Stimulated activated CD8-positive, alpha-beta memory T cell treated with anti-CD3 and anti-CD28 coated beads, Interleukin-7, amount 100 ng/mL, for 48 hours (primary cell): ENCODE measurements at places on chromosomes 11 and 22.

DNA sequence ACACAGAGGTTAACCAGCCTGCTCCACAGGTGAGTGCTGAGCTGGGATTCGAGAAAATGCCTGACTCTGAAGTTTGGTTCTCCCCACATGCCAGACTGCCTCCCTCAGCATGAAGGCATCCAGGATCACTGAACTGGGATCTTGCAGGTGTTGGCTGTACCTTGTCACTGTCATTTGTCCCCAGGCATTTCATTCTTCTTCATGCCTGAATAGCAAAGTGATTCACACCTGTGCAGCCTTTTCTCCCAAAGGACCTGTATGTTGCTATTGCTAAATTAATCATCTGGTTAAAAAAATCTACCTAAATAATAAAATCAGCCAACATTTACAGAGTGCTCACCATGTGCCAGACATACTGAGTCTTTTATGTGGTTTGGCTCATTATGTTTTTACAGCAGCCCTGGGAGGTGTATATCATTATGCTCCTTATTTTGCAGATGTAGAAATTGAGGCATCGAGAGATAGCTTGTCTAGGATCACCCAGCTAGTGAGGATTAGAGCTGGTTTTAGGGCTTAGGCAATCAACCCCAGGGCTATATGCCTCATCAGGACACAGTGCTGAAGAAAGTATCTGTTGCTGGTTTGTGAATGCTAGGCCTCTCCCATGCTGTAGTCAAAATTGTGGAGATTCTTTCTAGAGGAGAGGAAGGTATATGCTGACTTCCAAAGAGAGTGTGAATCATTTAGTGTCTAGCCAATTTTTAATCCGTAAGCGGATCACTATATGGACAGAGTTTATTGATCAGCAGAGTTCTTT lies 204.4 kb downstream of the HIPK3 start:
- DNase-seq = no peak

GRCh38 chr11:56849852-56850251 lies 101.4 kb upstream of the OR9G4 start:
- no peak for DNase-seq

DNA sequence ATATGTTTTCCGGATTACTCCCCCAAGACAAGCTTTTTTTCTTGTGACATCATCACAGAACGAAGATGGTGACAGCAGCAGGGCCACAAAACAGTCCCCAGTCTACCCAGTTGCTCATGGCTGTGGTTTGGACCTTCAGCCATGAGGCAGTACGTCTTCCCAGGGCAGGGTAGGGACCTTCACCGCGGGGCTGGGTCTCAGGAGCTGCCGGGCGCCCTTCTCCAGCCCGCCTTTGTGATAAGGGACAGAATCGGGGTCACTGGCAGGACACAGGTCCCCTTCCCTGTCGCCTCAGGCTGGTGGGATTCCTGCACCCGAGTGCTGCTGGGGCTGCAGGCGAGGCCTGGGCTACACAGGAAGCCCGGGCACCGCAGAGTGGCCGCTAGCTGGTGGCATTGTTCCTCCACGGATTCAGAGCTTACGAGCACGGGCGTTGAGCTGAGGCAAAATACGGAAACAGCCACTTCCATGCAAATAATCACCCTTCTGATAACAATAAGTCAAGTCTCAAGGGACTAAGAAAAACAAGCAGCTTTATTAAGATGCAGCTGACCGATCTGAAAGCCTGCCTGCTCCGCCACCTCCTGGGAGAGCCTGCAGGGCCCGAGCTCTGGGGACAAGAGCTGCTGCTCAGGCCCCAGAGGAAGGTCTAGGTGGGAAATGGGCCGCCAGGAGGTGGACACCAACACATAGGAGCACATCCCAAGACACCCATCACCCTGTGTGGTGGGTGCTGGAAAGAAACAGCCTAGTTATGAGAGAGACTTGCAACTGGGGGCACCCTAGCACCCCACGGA lies 12.3 kb downstream of the TBX1 start:
- DNase-seq = no peak

- no peak for DNase-seq
Measured at GRCh38 chr11:128146926-128147605, 440.3 kb downstream of the ETS1 start.

DNA sequence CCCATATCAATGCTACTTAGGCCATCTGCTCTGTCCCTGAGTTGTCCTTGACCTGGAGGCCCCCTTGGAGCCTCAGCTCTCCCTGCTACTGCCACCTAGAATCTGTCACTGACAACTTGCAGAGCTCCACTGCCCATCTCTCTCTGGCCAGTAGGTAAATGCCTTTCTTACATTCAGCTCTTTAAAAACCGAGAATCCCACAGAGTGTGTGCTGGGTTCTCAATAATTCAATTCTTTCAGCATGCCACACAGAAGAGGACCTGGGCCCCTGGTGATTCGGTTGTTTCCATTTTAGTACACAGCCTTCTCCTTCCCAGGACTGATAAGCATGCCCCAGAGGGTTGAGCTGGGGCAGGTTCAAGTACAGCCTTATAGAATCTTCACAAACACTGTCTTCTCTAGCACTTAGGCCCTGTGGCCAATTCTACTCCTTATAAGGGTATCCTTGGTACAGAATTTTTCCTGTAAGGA lies 22.0 kb upstream of the IPO7 start:
- DNase-seq = peak; percentile 15

DNA sequence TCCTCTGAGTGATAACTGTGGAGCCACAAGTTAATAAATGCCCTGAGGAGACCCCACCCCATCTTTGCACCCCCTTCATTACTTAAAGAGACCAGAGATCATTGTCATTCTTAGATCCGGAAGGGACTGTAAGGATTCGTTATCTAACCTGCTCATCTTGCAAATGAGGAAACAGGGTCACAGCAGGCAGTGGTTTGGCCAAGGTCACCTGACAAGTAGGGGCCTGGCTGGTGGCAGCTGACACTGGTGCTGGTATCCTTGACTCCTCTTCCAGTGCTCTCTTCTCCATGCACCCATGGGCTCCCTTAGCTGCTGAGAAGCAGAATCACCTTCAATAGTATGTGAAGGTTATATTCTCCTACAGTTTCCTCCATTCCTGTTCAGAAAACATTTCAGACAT lies 151.6 kb downstream of the GRIK4 start:
- no peak for DNase-seq

DNA sequence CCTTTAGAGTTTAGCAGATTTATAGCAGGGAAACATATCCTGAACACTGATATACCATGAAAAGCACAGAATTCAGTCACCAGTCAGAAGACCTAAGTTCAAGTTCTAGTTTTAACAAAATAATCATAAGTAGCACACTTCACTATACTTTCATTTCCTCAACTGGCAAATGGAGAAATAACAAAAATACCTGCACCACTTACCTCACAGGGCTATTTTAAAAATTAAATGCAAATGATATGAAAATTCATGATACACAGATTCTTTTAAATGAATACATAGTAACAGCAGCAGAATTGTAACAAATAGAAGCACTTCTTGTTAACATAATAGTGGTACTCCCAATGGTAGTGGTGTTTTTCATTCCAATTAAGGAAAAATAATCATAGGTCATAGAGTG lies 139.0 kb downstream of the FCHSD2 start:
- DNase-seq = no peak

- DNase-seq = no peak
Measured at GRCh38 chr11:8839306-8839956, 71.6 kb upstream of the AKIP1 start.

DNA sequence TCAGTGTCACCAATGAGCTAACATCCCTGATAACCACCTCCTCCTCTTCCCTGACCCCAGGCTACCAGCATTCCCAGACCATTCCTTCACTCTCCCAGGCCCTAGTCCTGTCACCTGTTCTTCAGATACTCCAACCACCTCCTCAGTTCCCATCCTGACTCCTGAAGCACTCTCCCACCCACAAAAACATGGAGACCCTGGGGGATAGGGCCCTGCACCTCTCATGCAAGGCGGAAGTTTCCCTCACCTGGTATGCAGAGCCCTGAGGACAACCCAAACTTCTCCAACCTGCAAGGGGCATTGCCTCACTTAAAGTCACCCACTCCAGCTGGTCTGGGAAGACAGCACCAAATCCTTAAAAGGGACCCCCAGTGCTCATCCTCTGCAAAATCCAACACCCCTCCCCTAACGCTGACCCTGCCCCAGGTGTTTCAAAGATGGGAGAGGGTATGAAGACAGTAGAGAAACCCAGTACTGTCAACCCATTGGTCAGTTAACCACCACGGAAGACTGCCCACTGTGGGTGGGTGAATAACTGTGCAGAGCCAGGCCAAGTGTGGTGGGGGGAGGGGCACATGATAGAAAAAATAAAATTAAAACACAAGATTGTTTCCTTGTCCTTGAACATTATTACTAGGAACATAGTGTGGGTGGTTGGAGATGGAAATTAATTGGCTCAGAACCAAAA lies 1.4 kb downstream of the TNKS1BP1 start:
- DNase-seq = no peak

DNA sequence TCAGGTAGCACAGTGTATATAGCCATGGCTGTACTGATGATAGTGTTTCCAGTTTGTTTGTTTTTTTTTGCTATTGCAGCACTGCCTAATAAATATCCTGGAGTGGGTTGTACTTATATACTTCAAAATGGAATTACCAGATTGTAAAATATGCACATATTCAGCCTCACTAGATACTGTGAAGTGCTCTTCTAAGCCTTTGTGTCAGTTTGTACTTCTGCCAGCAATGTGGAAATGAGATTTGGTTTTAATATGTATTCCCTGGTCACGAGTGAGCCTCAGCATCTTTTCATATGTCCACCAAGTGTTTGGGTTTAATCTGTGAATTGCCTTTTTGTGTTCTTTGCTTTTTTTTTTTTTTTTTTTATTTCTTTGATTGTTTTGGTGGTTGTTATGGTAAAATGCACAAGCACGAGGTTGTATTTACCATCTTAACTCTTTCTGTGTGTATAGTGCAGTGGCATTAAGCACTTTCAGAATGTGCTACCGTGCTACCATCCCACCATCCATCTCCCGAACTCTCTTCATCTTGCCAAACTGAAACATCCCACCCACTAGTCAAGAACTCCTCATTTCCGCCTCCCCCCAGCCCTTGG lies 34.9 kb downstream of the ST3GAL4 start:
- DNase-seq = no peak

- no peak for DNase-seq
Measured at GRCh38 chr11:109728056-109728455, 306.1 kb downstream of the C11orf87 start.

GRCh38 chr11:37770145-37770544 lies 1172.1 kb upstream of the RAG2 start:
- no peak for DNase-seq

DNA sequence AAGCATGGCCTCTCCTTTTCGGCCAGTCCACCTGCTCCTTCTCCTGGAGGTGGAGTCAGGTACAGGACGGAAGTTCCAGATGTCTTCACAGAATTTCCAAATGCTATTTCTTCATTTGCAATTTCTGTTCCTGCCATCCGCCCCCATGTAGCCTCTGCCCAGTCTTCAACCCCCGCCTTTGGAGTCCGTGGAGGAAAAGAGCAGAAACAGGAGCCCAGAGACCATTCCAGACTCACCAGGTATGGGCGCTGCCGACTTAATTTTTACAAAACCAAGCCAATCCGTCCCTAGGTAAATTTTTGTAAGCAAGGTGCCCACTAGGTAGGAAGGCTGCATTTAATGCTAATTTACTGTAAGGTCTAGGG lies 28.9 kb downstream of the RELT start:
- no peak for DNase-seq

DNA sequence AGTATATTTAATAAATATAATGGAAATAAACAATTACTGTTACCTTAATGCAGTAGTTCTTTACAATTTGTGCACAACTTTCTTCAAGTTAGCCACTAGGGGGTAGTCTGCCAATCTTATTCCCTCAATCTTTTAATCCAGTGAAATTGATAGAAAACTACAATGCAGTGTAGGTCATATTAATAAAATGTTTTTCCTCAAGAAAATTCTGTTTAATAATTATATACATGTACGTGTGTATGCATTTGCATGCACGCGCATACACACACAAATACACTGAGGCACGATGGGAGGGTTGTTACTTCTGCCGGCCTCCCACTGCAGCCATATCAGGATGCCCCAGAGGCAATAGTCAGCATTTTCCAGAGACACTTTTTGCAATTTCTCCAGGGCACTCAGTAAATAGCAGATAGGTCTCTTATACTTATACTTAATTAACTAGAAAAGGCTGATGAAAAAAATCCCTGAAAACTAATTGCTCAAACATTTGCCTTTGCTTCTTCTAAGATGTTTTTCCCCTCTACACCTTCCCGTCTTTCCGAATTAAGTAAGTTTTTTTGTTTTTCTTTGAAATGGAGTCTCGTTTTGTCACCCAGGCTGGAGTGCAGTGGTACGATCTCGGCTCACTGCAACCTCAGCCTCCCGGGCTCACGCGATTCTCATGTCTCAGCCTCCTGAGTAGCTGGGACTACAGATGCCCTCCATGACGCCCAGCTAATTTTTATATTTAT lies 3.1 kb downstream of the GAB2 start:
- no peak for DNase-seq

DNA sequence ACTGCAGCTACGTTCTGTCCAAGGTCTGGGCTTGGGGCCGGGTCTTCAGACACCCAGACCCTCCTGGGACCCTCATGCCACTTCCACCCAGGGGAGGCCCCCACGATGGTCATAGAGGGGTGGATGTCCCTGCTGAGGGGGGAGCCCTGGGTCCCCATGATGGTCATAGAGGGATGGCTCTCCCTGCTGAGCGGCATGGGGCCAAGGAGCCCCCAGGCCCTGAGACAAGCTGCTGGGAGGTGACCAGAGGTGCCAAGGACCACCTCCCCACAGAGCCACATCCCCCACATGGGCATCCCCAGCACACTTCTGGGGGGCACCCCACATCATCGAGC lies 7.2 kb downstream of the MUC5B start:
- DNase-seq = no peak

GRCh38 chr11:118497831-118498230 lies 29.4 kb upstream of the TTC36 start:
- no peak for DNase-seq

- DNase-seq = no peak
Measured at GRCh38 chr11:45209000-45209879, 62.8 kb downstream of the PRDM11 start.

DNA sequence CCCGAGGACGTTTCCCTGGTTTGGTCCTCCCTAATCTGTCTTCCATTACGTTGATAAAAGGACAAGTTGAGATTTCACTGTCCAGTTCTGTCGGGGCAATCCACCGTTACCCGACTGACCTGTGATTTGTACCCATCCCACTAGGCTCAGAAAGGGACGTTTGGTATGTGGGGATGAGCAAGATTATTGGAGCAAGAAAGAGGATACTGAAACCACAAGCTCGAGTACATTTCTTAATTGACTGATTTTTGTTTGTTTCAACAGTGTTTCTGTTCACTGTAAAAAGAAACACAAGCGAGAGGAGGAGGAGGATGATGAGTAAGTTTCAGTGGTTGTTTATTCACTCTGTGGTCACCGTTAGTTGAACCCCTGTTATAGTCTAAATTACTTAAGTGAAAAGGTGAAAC lies 969 bp downstream of the CCDC117 start:
- DNase-seq = no peak

GRCh38 chr11:63945477-63946163 lies 6.8 kb downstream of the NAA40 start:
- DNase-seq = peak; percentile 15

DNA sequence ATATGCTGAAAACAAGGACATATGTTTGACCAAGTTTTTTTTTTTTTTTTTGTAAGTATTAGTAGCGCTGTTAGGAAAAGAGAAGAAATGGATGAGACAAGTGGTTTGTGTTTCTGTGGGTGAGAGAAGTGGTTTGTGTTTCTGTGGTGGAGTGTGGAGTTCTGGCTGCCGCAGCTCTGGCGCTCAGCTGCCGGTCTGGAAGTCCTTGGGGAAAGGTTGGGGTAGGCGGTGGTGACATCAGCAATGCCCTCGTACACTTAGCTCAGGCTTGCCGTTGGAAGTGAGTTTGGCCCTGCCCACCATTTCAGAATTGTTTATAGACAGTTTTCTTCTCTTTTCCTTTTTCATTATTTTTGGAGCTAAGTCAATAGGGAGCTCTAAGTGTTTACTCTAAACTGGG lies 116.6 kb downstream of the TBC1D22A start:
- no peak for DNase-seq
